ENCODE measurements at places on chromosomes 4 and X.

- no peak for DNase-seq
Observed at GRCh38 chrX:9291629-9292028, 173.2 kb upstream of the TBL1X start.

- no peak for DNase-seq
Observed at GRCh38 chrX:4909348-4909747, 1195.9 kb upstream of the PRKX start.

DNA sequence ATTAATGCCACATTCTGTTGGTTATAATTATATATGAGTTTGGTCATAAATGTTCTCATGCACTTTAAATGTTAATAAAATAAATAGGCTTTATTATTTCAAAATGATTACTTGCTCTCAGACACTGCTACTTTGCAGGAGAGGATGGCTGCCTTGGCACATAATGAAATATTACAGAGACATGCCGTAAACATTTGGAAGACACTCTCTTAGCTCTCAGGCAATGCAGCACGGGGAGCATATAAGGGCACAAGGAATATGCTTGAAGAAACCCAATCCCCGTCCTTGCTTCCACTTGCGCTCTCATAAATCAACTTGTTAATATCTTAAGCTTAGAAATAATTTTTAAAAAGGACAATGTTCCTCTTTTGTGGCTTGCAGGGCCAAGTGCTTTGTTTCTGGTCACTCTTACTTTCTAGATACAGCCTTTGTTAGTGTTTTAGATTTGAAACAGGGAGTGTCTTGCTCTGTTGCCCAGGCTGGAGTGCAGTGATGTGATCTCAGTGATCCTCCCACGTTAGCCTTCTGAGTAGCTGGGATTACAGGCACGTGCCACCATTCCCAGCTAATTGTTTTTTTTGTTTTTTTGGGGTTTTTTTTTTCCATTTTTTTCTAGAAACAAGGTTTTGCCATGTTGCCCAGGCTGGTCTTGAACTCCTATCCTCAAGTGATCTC, 445.0 kb downstream of the SPRY1 start:
- DNase-seq: no peak

DNA sequence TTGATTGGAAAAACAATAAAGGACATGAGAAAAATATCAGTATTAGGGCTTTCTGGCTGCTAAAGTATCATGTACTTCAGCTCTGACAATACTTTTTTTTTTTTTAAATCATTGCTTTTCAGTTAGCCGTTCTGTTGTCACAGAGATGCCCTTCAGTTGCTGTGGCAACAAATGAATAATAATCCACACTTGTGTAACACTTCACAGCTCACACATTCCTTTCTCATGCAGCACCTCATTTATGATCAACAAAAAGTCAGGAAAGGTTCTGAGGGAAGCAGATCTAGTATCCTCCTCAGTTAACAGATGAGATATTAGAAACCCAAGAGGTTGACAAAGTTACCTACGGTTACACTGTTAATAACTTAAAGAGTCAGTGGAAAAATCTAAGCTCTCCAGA, 444.2 kb upstream of the SLIT2 start:
- no peak for DNase-seq

GRCh38 chr4:47531241-47531953, 46.3 kb downstream of the ATP10D start:
- DNase-seq: no peak

- no peak for DNase-seq
Observed at GRCh38 chrX:40558590-40558989, 22.2 kb upstream of the ATP6AP2 start.

- no peak for DNase-seq
Observed at GRCh38 chr4:132056496-132056895, 1092.6 kb upstream of the PCDH10 start.

DNA sequence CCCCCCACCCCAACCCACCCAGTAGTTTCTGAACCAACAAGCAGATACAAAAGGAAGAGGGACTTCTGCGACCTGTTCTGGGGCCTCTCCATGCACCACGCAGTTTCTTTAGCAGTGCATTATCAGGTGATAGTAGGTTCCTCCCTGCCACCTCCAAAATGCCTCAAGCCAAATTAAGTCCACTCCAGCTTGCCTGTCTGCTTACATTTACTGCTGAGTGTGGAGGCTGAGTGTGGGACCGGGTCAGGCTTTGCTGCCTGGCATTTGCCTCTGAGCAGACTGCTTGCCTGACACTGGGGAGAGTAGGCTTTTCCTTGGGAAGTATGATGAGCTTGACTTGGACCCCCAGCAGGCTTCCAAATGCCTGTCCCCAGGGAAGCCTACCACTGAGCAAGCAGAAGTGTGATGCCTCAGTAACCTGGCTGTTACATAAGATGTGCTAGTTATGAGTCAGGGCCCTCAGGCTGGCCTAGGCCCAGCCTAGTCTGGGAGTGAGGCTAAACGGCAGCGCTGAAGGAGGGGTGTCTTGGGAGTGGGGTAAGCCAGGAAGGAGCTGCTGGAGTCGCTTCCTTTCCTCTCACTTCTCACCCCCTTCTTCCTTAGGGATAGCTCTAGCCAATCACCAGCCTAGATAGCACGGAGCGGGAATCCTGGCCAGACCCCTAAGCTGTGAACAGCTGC, 9.0 kb downstream of the TSC22D3 start:
- peak; percentile 12 for DNase-seq

GRCh38 chr4:113610537-113610936, 151.0 kb downstream of the CAMK2D start:
- DNase-seq: no peak

DNA sequence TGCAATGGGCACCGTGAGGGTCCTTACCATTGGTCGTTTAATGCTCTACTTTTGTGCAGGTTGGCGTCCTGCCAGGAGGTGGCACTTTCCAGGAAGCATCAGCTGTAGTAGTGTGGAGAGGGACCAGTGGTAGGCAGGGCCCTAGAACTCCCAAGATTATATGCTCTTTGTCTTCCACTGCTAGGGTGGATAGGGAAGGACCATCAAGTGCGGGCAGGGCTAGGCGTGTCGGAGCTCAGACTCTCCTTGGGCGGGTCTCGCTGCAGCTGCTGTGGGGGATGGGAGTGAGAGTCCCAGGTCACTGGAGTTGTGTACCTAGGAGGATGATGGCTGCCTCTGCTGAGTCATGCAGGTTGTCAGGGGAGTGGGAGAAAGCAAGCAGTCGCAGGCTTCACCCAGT, 134.7 kb downstream of the KLF8 start:
- DNase-seq: no peak

GRCh38 chr4:98822144-98822543, 106.8 kb downstream of the EIF4E start:
- no peak for DNase-seq

DNA sequence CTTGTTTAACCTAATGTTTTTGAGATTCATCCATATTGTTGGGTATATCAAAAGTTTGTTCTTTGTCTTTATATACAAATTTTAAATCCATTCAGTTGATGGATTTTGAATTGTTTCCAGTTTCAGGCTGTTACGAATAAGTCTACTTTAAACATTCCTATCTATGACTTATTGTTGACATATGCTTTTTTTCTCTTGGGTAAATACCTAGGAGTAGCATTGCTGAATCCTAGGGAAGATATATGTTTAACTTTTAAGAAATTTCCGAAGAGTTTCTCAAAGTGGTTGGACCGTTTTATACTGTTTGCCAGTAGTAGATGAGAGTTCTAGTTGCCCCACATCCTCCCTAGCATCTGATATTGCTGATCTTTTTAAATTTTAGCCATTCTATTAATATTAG, 60.9 kb upstream of the IL13RA1 start:
- DNase-seq: no peak

GRCh38 chr4:34534916-34535315, 1709.4 kb downstream of the ARAP2 start:
- DNase-seq: no peak

DNA sequence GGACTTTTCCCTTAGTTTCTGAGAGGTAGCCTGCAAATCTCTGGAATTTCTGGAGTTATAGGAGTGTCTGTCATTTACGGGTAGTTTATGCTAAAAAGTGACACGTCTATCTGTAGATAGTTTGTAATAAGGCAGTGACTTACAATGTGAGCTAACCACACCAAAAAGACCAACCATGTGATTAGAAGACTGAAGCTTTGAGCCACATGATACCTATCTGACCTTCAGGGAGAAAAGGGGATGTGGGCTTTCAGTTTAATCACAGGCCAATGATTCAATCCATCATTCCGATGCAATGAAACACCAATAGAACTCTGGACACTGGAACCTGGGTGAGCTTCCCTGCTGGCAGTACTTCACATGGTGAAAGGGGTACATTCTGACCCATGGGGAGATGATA, 254.6 kb upstream of the GK2 start:
- no peak for DNase-seq
